ENCODE measurements at places on chromosomes 11 and 22.

- DNase-seq: no peak
These were observed 139.0 kb downstream of the UVRAG start for GRCh38 chr11:75954039-75954438.

DNA sequence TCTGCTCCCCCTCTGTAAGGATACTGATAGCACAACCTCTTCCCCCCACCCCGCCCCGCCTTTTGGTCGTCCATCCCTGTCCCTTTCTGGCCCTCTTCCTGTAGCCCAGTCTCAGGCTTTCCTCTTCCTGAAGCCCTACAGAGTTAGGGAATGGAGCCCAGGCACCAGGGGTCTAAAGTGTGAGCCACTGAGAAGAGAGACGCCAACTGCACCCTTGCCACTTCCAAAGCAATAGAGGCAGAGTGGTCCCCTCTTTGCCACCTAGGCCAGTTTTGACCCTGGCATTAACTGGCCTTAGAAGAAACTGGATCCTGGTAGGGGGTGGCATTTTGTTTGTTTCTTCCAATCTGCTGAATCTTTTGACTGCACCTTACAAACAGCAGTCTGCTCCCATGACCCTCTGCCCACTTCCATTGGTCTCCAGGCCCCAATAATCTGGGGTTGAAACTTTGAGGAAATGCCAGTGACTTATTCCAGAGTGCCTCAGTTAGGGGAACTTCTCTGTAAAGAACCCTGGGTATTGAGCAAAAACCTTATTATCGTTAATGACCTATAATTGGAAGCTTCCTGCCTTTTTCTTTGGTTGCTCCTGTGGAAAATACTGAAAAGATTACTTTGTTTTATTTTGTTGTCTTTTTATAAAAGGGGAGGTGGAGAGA, 9.7 kb upstream of the GRK2 start:
- DNase-seq: no peak

- DNase-seq: peak; percentile 82
These were observed 76.2 kb downstream of the ZBTB16 start for GRCh38 chr11:114135737-114136151.

GRCh38 chr11:121829159-121829643, 286.8 kb downstream of the BLID start:
- no peak for DNase-seq

DNA sequence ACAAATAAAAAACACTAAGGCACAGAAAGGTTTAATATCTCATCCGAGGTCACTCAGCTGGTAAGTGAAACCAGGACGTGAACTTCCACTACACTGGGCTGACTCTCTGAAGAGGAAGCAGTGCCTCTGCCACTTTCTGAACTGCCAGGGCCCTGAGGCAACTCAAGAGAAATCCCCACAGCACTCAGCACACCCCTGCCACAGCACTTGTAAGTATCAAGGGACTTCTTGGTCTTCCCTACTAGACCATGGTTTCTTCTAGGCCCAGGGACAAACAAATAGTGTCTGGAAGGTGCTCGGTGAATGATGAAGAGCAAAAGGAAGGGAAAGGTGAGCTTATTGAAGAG, 49.7 kb downstream of the RPL27A start:
- DNase-seq: no peak

DNA sequence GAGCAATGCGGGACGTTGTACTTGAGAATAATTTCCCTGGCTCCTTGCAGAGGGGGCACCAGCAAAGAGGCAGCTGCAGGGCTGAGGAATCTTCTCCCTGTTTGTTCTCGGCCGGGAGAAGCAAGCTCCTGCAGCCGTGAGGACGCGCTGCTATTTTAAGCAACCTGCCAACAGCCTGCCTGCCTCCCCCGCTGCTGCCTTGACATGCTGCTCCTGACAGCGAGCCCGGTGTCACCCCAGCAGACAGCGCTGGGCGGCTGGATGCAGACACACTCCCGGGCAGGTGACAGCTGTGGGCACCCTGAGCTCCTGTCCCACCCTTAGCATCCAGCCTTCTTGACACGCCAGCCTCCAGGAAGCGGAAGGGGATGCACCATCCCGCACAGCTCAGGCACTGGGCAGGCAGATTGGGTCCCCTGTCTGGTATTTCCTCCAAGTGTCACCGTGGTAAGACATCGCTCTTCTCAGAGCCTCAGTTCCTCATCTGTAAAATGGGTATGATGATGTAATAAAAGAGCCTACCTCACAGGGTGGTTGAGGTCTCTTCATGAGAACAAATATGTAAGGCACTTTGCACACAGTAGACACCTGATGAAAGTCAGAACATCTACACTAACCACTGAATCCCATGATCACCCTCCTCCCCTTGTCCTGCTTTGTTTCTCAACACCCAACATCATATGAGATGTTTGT, 530.6 kb downstream of the MN1 start:
- no peak for DNase-seq

DNA sequence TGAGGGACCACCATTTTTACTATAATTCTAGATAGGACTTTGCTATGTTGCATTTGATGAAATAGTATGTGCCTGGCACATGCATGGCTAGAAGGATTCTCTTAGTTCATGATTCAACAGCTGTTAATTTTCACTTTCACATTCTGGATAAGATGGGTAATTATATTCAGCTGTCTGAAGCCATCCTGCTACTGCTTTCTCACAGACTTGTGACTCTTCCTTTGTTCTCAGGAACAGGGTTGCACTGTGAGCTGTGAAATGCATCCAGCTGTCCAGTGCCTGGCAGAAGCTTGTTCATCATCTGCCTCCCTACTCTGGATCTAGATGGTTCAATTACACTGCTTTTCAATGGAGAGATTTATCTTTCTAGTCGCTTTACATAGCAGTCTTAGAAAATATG, 610.1 kb upstream of the ANO5 start:
- DNase-seq: no peak

DNA sequence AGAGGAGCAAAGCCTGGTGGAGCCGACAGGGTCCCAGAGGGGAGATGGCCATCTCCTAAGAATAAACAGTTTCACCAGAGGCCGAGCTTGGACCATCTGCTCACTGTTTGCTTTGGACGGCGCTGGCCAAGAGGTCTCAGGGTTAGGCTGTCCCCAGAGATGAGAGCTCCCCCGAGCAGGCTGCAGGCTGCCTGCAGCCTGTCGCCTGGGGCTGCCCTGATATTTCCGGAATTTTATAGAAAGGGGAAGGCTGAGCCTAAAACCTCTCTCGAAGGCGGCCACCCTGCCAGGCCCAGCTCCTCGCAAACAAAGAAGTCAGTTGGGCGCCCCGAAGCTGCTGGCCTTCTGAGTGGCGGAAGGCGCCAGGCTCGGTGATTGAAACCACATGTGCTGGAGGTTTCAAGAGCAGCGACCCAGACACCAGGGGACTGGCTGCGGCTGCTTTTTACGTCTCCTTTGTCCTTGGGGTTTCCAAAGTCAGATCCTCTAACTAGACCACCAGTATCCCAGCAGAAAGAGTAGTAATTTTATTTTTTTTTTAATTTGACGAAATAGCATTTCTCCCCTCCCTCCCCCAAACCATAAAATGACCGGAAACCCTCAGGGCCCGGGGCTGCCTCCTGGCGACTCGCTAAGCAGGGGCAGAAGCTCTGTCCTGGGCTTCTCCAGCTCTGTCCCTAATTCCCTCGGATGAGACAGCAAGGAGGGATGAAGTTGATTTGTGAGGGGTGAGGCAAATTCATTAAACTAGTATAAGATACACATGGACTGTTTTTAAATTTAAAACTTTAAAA, 57.4 kb downstream of the CLMP start:
- peak; percentile 94 for DNase-seq

- no peak for DNase-seq
These were observed 159.7 kb downstream of the DDX10 start for GRCh38 chr11:108824545-108824944.

DNA sequence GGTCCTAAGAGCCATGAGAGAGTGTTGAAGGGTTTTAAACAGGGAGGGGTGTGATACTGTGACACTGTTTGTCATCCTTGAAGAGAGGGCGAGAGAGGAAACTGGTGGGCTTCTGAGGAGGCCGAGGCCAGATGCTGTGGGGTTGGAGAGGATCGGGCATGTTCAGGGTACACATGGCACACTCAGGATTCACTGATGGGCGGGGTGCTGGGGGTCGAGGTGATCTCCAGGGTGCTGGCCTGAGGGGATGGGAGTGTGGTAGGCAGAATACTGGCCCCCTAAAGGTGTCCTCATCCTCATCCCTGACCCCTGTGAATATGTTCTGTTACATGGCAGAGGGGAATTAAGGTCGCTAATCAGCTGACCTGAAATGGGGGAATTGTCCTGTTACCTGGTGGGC, 7.3 kb downstream of the TBC1D22A start:
- DNase-seq: no peak

DNA sequence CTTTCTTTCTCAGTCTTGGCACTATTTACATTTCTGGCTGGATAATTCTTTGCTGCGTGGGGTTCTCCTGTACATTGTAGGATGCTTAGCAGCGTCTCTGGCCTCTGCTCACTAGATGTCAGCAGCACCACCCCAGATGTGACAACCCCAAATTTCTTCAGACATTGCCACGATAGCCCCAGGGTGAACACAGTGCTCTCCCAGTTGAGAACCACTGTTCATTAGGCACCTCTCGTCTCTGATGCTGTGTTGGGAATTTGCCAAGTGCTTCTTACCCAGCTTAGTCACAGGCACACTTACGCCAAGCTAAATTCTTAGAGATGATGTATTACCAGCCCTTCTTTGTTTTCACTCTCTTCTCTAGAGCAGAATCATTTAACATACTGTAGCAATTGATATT, 9.4 kb downstream of the TRIM6 start:
- DNase-seq: no peak
